Effector memory CD8-positive, alpha-beta T cell (primary cell): ENCODE measurements at places on chromosomes 16 and 17.

- DNase-seq = no peak
Measured at GRCh38 chr17:9342225-9342624, 233.4 kb downstream of the STX8 start.

GRCh38 chr17:47838636-47839035 is 2.4 kb downstream of the SCRN2 start:
- no peak for DNase-seq

DNA sequence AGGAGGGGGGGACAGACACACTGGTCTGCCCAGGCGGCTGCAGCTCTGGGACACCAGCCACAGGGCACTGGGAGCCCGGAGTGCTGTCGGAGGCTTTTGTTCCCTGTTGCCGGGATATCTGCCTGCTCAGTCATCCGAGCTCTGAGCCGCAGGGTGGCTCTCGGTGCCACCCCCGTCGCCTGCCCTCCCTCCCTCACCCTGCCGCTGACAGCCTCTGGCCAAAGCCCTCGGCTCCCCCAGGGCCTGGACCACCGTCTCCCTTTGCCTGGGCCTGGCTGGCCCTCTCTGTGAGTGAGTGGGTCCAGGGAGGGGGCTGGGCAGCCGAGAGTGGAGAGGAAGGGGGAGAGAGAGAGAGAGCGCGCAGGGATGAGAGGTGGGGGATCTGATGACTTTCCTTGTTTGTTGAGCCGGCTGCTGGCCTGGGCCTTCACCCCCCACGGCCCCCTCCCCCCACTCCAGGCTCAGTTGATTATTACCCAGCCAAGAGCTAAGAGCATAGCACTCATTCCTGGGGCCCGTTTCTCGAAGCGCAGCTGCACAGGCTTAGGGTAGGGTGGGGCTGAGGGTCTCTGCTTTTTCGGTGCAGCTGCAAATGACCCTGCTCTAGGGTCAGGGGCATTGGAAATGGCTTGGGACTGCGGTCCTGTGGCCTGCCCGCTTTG is 2.7 kb downstream of the FOXJ1 start:
- DNase-seq = no peak

DNA sequence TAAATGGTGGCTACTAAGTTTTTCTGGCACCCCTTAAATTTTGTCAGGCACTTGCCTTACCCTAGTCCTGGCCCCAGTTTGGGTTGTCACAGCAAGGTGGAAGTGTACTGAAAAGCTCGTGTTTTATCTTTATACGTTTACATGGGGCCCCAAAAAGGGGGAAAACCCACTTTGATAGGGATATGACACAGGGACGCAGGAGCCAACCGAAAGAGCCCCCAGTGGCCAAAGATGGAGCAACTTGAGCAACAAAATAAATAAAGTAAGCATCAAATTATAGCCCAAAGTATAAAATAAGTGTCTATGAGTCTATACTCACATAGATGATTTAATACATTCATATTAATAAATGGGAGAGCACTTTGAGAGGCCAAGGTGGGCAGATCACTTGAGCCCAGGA is 5.0 kb upstream of the CETP start:
- DNase-seq = no peak

- DNase-seq = no peak
Measured at GRCh38 chr17:207775-208174, 26.3 kb upstream of the DOC2B start.

- DNase-seq = no peak
Measured at GRCh38 chr17:77140878-77141767, at the start of gene SEC14L1. SEC14L1 (plus strand) TSS chr17:77140969; CDS start chr17:77143597, 2,628 bp downstream.

DNA sequence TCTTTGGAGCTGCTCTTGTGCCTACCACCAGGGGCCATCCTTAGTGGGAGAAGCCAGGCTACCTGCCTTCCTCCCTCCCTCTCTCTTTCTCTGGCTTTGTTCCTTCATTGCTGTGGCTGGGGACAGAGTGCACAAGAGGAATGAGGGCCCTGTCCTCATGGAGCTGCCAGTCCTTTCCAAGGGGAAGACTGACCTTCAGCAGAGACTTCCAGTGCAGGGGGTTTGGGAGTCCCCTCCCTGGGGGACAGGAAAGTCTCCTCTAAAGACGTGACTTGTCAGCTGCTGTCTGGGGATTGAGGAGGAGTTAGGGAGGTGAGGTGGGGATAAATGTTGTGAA is 108.1 kb downstream of the CMIP start:
- no peak for DNase-seq

GRCh38 chr16:83923581-83924365 is 24.9 kb downstream of the MLYCD start:
- no peak for DNase-seq

DNA sequence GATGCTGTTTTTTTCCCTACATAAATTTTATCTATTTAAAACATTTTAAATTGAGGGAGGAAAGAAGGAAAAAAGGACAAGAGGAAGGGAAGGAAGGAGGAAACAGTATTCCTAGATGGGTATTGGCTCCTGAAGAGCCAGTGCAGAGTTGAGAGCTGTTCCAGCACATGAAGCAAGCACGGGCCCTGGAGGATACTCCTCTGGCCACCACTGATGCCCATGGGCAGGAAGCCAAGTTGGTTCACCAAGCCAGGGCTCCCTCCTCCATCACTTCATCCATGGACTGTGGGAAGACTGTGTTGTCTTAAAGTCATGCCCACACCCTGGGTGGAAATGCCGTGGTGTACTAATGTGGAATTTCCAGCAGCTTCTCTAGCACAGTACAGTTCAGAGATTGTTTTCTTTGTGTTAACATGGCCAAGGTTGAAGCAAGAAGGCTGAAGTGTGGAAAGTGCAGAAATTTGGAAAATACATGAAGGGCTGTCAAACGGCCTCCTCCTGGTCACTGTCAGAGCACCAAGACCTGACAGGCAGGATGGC is 23.9 kb upstream of the NOS2 start:
- DNase-seq = no peak

DNA sequence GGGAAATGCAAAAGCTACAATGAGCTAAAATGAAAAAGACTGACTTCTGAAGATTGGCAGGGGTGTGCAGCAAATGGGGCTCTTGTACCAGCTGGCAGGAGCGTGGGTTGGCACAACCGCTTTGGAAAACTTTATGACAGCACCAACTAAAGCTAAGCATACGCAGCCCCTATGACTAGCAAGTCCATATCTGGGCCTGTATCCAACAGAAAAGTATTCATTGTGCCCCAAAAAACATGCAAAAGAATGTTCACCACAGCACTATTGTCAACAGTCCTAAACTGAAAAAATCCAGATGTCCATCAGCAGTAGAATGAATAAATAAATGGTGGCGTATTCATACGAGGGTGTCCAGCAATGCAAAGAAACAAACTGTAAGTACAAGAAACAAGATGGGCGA is 22.6 kb upstream of the ITGA3 start:
- no peak for DNase-seq

DNA sequence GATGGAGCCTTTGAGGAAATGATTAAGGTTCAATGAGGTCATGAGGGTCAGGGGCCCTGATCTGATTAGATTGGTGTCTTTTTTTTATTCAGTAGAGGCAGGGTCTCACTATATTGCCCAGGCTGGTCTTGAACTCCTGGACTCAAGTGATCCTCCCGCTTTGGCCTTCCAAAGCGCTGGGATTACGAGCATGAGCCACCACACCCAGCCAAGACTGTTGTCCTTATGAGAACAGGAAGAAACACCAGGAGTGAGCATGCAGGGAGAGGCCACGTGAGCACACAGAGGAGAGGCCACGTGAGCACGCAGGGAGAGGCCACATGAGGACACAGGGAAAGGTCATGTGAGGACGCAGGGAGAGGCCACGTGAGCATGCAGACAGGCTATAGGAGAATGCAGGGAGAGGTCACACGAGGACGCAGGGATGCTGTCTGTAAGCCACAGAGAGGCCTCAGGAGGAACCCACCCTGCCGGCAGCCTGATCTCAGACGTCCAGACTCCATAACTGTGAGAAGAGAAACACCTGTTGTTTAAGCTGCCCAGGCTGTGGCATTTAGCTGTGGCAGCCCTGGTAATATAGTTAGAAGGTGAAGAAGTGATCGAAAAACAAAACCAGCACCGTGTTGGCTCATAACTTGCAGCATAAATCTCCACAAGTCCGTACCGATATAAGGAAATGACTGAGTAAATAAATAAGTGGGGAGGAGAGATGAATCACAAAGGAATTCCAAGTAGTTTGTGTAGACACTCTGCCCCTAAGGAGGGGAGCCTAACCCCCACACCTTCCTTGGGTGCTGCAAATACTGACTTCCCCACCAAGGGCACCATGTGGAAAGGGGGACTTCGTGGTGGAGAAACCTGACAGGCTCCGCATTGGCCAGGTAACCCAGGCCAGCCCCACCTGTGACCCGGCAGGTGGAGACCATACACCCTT is 14.6 kb upstream of the CSNK1D start:
- DNase-seq = no peak

- no peak for DNase-seq
Measured at GRCh38 chr16:8622315-8622656, 788 bp downstream of the METTL22 start.

DNA sequence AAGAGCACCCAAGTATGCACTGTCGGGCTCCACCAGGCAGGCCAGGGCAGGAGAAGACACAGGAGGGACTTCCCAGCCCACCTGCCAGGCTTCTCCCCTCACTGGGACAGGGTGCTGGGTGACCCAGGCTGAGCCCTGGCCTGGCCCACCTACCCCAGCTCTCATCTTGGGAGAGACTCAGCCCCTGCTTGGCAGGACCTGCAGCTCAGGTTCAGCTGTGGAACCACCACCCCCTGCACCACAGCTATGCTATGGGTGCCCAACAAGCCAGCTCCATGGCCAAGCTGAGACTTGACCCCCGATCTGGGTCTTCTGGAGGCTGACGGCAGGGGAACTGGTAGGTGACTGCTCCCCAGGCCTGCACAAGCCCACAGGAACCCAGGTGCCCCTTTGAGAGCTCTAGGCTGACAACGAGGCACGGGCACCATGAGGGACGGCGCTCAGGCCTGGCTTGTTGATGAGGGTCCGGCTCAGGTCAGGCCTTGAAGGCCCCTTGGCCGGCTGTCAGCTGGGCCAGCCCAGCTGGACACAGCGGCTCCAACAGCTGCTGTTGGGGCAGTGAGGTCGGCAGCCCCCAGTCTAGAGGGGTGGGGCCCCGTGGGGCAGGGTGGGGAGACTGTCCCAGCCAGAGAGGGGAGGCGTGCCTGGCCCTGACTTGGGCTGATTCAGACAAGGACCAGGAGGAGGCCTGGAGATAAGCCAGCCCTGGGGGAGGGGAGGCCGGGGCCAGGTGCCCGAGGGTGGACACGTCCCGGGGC is 4.6 kb downstream of the RPUSD1 start:
- DNase-seq = no peak

GRCh38 chr17:64129515-64129764 is 504 bp downstream of the ERN1 start:
- no peak for DNase-seq

DNA sequence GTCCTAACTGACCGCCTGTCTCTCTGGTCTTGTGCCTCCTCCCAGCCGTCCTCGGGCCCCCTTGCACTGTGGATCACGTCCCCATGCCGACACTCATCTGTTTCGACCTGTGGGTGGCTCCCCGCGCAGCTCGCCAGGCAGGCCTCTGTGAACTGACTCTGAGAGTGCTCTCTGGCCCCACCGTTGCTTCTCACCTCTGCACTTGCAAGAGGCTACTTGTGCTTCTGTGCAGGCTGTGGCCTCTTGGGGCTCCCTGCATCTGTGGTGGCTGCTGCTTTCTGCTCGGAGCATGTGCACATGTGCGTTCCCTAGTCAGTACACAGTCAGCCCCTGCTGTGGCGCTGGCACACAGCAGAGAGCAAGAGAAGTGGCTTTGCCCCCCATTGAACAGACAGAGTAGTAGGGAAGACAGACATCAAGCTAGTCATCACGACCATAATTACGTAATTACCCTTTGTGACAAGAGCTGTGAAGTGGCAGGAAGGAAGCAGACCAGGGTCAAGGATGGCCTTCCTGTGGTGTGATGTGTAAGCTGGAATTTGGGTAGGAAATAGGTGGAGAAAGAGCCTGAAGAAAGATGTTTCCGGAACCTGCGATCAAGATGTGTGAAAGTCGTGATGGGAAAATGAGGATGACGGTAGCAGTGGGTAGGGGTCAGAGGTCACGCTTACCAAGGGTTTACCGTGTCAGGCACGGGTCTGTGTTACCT is 256.0 kb upstream of the CACNG5 start:
- DNase-seq = no peak

DNA sequence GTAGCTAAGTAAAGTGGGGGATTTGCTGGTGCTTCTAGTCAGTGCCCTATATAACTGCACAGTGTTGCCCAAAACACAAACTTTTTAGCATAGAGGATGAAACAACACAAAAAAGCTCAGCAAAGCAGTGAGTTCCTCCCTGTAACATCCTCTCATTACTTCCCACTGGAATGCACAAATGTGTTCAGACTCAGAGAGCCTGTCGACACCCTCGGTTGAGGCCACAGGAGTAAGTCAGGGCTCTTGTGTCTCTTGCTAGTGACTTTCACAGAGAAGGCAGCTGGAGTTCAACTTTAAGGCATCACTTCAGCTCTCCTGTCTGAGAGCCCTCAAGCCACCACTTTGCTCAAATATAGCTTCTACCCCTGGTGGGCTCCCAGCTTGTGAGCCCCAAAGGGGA is 107.2 kb upstream of the NETO2 start:
- no peak for DNase-seq

DNA sequence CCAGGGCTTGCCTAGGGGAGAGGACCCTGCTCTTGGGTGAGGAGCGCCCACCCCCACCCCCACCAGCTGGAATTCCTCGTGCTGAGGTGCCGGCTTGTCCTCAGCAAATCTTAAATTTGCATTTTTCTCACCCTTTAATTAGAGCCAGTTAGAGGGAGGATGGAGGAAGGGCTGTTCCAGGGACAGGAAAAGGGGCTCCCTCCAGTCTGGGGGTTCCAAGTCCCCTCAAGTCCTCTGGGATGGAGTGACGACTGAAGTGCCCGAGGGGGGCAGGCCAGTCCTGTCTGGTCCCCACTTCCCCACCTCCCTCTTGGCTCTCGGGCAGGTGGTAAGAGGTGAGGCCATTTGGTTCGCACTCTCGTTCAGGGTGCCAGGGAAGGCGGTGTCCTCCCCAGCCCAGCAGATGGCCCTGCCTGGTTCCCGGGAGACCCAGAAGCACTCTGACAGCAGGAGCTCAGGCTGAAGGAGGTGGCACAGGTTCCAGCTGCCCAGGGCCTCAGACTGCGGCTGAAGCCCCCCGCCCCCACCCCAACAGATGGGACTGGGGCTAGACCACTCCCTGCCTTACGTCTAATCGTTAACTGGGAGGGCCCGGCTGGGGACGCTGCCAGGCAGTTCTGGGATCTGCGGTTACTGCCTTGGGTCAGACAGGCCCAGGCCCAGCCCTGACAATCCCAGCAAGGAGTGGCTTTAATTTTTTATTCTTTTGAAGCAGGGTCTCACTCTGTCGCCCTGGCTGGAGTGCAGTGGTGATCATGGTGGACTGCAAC is 2.2 kb downstream of the RAB26 start:
- no peak for DNase-seq

- no peak for DNase-seq
Measured at GRCh38 chr16:17483351-17483750, 12.6 kb upstream of the XYLT1 start.

DNA sequence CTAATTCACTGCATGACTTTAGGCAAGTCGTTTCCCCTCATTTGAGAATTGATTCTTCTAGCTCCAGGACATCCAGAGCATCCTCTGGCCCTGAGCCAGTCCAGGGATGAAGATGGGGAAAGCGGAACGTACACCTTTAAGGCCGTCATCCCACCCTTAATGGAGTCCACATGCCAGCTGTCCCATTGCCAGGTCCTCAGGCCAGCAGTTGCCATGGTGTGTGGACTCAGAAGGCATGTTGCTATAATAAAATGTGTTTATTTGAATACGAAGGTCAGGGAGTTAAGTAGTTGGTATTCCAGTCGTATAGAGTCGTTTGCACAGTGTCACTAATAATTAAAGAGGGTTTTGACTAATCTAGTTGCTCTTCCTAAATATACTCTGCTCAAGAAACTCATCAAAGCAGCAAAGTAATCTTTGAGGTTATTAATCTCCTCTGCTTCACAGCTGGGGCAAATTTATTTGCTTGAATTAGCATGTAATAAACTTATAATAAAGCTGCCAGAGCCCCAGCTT is 30.4 kb downstream of the CCDC182 start:
- DNase-seq = no peak
